Activated CD4-positive, CD25-positive, alpha-beta regulatory T cell (primary cell): ENCODE measurements at places on chromosomes 2 and 18.

- DNase-seq, result no peak
These were observed 184.9 kb upstream of the RAB6C start for GRCh38 chr2:129794540-129794939.

DNA sequence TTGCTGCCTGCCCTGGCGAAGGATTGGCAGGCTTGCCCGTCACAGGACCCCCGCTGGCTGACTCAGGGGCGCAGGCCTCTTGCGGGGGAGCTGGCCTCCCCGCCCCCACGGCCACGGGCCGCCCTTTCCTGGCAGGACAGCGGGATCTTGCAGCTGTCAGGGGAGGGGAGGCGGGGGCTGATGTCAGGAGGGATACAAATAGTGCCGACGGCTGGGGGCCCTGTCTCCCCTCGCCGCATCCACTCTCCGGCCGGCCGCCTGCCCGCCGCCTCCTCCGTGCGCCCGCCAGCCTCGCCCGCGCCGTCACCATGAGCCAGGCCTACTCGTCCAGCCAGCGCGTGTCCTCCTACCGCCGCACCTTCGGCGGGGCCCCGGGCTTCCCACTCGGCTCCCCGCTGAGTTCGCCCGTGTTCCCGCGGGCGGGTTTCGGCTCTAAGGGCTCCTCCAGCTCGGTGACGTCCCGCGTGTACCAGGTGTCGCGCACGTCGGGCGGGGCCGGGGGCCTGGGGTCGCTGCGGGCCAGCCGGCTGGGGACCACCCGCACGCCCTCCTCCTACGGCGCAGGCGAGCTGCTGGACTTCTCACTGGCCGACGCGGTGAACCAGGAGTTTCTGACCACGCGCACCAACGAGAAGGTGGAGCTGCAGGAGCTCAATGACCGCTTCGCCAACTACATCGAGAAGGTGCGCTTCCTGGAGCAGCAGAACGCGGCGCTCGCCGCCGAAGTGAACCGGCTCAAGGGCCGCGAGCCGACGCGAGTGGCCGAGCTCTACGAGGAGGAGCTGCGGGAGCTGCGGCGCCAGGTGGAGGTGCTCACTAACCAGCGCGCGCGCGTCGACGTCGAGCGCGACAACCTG is at the start of gene DES:
DES (plus strand) TSS at position 223 of the 857 bp plus-strand sequence; CDS start at position 309, 86 bp downstream.
- no peak for DNase-seq

DNA sequence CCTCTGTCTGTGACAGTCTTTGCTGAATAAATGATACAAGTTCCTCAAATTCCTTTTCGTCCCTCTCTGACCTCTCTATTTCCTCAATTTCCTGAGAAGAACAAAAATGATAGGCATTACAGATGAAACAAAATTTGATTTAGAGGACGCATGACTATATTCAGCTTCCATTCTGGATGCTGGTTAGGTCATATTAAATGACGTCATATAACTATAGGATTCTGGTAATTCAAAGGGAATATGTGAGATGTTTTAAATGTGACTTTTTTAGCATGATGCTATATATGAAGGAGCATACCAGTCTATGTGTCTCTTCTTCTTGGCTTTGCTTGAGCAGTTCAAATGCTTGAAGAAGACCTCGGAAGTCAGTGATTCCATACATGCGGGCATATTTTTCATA is 102.3 kb downstream of the TTN start:
- no peak for DNase-seq

DNA sequence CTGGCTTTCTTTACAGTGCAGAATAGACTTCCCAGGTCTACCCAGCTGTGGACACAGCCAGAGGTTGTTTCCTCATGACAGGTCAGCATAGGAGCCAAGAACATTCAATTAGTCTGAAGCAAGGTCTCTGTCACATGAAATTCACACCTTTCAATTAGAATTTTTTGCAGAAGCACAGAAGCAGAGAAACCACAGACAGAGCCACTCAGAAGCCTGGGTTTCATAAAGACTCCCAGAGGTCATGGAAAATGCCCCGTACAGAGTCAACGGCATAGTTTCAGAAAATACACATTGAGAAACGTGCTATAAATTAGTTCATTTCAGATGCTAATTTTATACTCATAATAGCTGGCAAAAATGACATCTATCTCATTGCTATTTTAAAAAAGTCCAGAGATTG is 87.0 kb upstream of the TMEM200C start:
- no peak for DNase-seq

- no peak for DNase-seq
These were observed 1.8 kb downstream of the KIF5C start for GRCh38 chr2:148876595-148877402.

GRCh38 chr2:83517727-83518368 is 941.2 kb downstream of the SUCLG1 start:
- no peak for DNase-seq
